ENCODE measurements at places on chromosomes 2 and 18.

DNA sequence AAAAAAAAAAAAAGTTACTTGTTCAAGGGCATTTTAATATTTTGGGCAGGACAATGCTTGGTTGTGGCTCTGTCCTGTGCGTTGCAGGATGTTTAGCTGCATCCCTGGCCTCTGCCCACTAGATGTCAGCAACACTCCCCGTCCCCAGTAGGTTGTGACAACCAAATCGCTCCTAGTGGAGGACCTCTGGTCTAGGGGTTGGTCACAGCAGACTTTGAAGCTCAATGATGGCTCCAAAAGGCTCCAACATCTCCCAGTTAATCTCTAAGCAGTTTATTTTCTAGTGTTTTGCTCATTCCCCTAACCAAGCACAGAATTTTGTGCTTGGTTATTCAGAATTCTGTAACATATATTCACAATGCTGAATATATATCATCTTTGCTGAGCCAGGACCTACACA is 67.0 kb downstream of the CHRNA1 start:
- peak; percentile 46 for DNase-seq

DNA sequence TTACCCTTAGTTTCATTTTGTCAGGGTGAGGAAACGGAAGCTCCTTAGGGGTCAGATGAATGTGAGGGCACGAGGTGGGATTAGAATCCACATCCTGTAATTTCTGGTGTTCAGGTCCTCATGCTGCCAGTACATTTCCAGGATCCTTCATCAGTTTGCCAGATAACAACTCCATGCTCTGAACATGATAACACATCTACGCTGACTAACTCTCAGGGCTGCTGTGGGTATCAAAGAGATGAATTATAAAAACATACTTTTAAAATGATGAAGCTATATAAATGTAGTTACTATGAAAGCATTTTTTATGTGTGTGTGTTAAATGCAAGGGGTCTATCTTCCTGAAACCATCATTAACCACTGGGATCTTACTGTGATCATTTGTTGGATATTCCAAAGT is 325.9 kb downstream of the SLC8A1 start:
- no peak for DNase-seq

DNA sequence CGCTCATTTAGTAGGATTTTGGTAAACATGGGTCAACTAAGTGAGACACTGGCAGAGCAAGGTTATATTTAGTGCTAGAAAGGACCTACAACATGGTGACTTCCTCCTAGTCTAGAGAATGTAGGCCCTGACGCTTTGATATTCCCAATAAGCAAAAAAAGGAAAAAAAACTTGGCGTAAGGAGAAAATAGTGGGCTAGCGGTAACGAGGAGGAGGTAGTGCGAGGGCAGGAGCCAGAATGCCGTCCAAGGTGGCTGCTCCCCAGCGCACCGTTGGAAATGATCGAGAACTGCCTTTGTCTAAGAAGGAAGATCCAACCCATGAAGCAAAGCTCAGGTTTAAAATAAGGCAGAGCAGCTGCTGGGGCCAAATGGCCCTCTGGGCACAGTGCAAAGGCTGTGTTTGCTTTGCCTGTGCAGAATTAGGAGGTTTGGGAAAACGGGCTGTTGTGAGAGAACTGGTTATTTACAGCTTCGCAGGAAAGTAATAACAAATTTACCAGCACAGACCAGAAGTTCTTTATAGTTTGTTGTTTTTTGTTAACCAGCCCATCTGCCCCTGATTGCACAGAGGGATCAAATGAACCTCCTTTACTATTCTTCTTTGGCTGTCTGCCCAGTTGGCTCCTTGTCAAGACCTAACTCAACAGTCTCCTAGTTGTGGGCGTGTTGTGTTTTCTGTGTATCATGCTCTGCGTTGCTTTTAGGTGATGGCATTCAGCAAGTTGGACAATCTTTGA is 86.6 kb downstream of the ITGB1BP1 start:
- peak; percentile 87 for DNase-seq

DNA sequence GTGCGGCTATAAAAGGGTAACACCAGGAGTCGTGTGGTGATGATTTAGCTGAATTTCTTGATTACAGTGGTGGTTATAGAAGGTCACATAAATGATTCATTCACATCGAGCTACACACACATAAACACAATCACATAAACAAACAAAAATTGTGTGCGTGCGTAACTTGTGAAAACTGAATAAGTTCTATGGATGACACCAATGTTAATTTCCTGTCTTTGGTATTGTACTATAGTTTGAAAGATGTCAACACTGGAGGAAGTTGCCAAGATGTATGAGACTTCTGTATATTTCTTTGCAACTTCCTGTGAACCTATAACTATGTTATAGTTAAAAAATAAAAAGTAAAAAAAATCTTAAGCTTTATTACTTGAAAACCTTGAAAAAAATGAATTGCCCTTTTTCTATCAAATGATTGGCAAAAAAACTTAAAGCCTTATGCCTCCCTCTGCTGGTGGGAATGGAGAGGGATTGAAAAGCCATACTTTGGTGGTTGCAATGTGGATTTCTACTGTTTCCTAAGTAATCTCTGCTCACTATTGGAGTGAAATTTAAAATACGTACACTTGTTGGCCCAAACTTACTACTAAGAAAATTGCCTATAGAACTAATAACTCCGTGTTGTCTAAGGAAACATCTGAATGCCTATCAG is 227.7 kb downstream of the RPIA start:
- no peak for DNase-seq

DNA sequence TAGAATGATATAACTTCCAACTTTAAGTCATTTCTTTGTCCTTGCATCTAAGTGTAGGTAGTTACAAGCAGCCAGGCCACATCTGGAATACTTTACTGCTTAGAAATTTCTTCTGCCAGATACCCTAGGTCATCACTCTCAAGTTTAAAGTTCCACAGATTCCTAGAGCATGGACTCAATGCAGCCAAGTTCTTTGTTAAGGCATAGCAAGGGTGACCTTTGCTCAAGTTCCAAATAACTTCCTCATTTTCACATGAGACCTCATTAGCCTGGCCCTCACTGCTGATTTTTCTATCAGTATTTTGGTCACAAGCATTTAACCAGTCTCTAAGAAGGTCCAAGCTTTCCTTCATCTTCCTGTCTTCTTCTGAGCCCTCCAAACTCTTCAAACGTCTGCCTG is 7.8 kb upstream of the UGT1A9 start:
- no peak for DNase-seq

GRCh38 chr2:235270291-235270690 is 223.6 kb upstream of the AGAP1 start:
- no peak for DNase-seq

DNA sequence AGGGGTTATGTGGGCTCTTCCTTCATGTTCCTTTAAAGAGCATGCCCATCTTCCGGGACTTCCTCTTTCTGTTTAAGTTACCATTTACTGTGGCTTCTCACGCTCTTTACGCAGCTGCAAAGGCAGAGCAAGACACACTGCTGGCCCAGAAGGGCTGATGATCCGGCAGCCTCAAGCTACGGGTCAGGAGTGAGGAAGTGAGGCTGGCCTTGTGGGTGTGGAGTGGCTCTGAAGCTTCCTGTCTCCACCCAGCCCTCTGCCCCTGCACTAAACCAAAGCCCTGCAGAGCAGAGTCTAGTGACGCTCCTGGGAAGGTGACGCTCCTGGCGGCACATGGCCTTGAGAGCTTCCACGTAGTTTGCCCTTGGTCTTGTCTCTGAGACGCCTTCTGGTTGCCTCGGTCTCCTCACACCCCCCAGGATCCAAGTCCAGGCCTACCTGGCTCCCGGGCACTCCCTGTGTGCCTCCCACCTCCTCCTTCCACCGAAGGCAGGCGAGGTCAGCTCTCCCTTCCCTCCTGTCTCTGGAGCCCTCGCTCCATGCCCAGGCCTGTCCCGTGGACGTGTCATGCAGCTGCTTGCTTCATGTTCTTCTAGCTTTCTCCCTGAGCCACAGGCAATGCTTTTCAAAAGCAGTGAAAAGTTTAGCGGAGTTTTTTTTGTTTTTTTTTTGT is 50.3 kb downstream of the ARL4C start:
- DNase-seq = no peak

DNA sequence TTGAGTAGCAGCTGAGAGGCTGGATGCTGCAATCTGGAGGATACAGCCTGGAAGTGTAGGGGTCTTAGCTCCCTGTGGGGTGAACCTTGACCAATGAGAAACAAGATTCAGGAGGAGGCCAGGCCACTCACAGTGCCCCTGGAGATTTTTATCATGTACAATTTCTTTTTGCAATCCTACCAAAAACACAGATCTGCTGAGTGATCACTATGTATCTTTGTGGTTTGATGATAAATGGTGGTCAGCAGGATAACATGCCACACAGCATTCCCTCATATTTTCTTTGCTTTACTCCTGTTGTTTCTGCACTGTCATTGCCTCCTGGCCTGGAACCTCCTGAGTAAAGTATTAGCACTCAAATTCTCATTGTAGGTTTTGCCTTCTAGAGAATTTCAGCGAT is 357.9 kb downstream of the THSD7B start:
- no peak for DNase-seq

- no peak for DNase-seq
Measured at GRCh38 chr2:33924586-33925169, 325.6 kb upstream of the FAM98A start.

DNA sequence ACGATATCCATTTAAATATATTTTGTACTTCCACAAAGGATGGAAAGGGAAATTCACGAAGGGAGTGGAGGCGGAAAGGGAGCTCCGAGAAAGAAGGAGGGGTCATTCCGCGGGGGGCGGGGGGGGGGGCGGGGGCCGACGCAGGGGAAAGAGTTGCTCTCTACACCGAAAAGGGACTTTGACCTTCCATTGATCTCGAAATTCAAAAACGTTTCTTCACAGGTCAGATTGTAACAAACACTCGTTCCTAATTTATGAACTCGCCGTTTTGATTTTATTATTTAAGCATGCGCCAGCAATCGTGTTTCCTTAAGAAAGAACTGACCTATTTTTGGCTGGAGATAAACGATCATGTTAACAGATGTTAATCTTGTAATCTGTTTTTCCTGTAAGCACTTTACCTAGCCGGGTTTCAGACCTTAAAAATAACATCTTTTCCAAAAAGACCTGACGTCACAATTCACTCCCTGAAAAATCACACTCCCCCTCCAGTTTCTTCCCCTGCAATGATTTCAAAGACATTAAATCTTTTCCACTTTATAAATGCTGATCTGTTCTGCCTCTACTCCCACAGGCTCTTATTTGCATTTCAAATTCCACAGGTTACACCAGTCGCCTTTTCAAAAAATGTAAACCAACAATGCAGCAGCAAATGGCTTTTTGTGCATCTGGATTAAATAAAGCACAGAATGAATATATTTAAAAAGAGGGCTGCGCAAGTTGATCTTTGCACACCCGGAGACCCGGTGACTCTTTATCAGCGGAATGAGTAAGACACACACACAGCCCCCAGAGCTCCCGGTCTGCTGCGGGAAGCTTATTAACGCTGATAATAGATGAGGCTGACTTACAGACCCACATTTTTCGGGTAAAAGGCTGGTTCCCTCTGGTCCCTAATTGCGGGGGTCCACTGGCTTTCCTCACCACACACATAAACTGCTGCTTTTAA is 1.6 kb downstream of the ZNF516 start:
- DNase-seq = peak; percentile 64

DNA sequence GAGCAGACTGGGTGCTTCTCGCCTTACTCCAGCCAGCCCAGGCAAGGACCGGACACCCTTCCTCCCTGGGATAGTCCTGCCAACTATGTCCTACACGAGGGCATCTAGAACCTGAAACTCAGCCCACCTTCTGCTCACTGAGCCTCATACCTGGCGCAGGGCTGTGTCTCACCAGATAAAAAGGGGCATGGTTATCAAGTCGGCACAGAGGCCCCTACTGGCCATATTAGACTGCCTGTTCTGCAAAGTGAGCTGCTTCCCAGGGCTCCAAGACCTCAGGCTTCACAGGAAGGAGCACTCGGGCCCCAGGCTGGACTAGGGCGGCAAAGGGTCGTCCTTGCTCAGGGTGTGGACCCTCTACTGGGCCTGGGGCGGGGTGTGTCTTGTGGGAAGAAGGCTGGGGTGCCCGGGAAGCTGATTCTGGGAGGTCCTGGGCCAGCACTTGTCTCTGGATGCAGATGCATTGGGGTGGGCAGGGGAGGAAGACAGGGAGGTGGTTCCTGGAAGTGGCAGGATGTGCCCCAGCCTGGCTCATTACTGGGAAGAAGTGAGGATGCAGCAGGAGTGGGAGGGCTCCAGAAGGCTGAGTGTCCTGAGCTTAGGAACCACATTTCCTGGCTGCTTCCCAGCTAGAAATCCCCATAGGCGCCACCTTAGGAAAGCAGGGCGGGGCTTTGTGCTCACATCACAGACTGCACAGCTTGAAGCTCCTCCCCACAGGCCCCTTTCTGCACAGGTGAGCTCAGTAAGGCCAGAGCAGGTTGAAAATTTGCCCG is 19.6 kb downstream of the EHD3 start:
- DNase-seq = no peak

- peak; percentile 69 for DNase-seq
Measured at GRCh38 chr2:45494275-45494977, 116.6 kb downstream of the SRBD1 start.

GRCh38 chr2:159090514-159091201 is 122.2 kb downstream of the TANC1 start:
- no peak for DNase-seq

GRCh38 chr2:144886862-144887261 is 366.9 kb upstream of the ZEB2 start:
- DNase-seq = no peak

DNA sequence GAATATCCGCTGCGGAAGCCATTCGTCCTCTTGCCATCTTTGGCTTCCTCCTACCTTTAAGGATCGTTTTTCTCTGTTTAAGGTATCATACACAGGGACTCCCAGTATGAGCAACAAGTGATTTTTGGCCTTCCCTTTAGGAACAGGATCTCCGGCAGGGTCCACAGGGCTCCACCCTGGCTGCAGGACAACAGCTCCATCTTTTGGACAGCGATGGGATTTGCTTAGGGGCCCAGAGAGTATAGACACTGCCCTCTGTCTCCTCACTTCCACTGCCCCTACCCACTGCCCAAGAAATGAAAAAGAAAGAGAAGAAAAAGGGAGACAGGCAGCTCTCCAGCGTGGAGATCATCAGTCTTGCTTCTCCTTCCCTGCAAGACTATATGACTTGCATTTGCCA is 224.5 kb downstream of the UXS1 start:
- no peak for DNase-seq

DNA sequence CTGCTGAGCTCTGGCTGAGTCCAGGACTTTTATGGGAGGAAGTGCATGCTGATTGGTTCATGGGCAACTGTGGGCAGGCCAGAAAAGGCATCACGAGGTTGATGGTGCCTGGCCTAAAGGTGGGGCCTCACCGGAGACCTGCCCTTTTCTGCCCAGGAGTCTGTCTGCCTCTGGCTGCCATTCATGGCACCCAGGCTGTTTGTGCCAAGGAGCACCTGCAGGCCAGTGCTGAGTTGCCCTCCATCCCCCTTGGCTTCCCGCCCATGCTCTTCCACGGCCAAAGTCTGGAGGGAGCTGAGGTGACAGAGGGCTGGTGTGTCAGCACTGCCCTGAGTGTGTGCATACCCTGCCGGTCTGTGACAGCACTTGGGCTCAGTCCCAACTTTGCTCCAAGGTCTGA is 123.2 kb downstream of the PTH2R start:
- no peak for DNase-seq

- no peak for DNase-seq
Measured at GRCh38 chr2:232937278-232937906, 67.3 kb downstream of the SNORC start.

GRCh38 chr2:160210599-160211138 is 10.6 kb upstream of the ITGB6 start:
- peak; percentile 56 for DNase-seq

- no peak for DNase-seq
Measured at GRCh38 chr2:67516899-67517530, 119.9 kb downstream of the ETAA1 start.

GRCh38 chr2:35409762-35410161 is 945.8 kb upstream of the CRIM1 start:
- DNase-seq = no peak

Measured in NCI-H1436 (cell line).